ENCODE measurements at places on chromosomes 3 and 15.

DNA sequence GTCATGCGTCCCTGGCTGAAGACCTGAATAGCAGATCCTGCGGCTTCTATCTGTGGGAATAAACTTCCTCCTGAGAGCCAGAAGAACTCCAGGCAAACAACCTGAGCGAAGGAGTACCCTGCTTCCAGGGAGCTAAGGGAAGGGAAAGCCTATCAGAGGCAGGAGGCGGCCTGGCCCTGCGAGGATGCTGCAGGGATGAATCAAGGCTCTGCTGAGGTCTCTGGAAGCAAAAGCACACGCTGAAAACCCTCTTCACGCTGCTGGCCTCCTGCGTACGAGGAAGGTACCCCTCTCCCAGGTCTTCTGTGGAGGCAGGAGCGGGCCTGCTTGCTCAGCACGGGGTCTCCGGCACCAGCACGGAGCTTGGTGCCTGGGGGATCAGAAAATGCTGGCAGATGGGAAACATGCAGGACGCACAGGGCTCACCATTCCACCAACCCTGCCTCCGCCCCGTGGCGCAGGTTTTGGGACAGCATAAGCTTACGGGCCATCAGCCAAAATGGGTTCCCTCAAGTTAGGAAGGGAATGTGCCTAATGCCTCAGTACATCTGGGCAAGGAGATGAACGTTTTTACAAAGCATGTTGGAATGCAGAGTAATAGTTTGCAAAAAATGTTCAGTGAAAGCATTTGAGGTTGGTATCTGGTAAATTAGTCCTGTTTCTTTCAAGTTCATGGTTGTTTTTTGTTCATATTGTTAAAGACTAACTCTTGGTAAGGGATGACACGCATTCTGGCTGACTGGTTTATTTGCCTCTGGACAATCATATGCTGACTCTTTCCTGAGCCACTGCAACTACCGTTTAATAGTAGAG is 72.3 kb downstream of the CHSY1 start:
- DNase-seq = no peak

DNA sequence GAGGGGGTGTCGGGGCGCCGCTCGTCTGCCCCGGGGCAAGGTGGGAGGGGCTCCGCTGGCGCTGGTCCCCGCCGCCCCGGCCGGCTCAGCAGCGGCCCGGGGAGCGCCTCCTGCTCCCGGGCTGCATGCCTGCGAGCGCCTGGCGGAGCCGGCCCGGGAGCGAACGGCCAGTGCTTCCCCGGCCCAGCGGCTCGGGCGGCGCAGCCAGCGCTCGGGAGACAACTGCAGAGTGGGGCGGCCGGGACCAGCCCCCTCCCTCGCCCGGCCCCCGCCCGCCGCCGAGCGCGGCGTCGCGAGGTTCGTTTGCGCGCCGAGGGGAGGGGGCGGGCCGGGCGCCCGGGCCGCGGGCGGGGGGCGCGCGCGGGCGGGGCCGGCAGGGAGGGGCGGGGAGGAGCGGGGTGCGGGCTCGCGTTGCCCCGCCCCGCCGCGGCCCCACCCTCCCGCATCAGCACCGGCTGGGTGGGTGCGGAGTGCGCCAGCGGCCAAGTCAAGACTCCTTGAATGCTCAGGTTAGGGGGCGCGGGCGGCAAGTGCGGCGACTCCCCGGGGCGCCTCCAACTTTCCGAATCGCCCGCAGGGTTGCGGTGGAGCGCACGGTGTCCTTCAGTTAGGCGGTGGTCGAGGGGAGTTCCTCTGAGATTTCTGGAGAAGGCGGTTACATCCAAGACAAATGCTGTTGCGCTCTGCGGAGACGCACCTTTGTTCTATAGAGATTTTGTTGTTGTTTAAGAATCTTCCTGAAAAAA is at the start of gene RGMA:
RGMA (minus strand) TSS at position 231 of the 746 bp plus-strand sequence. CDS start 279 bp downstream, outside the sequence.
- DNase-seq = no peak

- no peak for DNase-seq
Measured at GRCh38 chr3:112472691-112473090, 26.6 kb downstream of the BTLA start.

DNA sequence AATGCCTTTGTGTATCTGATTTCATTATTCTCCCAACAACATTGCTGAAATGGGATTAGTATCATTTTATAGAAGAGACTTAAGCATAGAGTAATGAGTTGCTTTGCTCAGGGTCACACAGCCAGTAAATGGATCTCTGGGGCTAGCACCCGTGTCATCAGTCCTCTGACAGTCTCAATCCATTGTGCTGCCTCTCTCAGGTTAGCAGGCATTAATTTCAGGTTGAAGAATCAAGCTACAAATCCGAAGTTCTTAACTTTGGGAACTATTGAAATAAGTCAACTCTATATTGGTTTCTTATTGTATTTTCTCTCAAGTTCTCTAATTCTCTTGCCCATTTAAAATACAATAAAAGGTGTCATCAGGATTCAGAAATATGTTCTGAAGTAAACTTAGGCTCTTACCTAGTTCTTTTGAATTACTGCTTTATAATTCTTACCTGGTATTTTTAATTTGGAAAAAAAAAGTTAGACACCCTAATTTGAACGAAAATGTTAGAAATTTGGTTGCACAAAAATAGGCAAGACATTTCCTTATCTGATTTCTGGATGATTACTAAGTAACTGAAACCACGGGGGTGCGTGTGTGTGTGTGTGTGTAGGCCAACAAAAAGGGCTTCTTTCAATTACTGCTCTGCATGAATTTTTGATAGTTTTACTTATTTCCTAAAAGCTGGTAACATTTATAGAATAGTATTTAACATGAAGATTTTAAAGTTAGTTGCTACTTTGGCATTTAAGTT is 189.8 kb downstream of the MBNL1 start:
- no peak for DNase-seq

GRCh38 chr15:57570994-57571393 is 20.7 kb upstream of the MYZAP start:
- no peak for DNase-seq

DNA sequence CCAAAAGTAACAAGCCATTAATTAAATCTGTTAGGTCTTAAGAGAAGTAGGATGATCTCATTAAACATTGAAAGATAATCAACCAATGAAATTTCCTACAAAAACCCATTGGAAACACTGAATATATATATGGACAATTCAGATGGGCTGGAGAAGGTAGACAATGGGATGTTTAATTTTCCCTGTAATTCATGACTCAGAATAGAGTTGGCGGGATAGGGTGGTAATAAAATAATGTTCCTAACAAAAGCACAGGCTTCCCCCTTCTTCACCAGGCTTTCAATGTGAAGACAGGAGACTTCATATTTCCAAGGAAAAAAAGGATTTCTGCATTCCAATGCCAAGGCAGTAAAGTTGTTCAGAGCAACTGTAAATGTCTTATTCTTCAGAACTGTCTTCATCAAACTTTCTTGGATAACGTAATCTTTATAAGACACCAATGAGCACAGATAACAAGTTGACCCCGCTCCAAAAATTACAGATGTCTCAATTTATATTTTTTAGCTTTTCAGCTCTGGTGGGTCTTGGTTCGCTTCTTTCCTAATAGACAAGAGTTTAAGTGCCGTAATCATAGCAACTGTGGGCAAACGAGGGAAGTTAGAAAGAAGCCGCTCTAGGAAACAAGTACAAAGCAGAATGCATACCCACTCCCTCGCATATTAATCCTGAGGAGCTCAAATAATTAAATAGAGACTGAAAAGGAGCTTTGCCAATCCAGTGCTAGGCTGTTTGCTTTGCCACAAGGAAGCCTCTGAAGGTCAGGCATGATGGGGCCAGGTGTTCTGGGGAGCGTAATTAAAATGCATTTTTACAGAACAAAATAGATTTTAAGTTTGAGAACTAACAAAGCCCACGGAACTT is 377.0 kb downstream of the FOXP1 start:
- no peak for DNase-seq

DNA sequence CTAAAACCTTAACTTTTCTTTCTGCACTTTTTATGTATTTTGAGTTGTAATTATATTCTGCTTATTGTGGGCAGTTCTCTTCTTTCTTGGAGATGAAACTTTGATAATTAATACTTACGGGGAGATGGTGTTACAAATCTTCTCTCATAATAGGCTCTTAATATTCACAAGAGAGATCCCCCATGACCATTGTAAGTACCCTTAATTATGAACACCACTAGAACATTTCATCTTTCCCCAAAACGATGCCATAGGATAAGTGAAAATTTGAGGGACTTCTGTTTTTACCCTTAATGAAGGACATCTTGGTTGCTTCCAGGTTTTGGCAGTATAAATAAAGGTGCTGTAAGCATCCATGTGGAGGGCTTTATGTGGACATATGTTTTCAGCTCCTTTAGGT is 60.7 kb downstream of the PIAS1 start:
- DNase-seq = no peak

- no peak for DNase-seq
Measured at GRCh38 chr3:136661282-136661681, 90.9 kb downstream of the STAG1 start.

DNA sequence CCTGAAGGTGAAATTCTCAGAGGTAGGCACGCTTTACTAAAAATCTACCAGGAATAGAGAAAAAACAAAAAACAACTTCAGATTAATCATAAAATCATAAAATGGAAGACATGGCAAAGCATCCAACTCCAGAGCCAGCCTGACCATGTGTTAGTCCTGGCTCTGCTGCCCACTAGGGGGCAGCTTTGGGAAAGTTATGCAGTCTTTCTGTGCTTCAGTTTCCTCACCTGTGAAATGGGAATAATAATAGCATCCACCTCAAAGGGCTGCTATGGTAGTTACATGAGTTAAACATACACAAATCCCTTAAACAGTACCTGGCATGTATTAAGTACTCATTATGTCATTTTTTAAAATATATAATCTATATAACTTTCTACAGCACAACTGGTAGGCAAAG is 52.3 kb downstream of the WNT5A start:
- DNase-seq = no peak

- no peak for DNase-seq
Measured at GRCh38 chr15:78179906-78180305, 30.7 kb downstream of the IDH3A start.

DNA sequence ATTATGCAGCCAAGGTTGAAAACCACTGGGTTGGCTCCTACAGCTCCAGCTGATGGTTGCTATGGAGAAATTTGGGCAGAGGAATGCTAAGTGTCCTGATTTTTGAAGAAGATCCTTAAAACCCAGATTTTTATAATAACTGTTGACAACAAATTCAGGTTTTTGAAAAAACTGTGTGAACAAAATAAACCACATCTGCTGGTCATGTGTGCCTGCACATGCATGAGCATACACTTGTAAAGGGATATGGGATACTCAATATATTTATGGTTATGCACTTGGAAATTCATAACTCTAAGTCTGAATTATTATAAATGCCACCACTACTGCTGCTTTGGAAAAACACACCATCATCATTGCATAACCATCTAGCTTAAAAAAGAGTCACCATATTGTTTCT is 133.7 kb downstream of the THRB start:
- no peak for DNase-seq

DNA sequence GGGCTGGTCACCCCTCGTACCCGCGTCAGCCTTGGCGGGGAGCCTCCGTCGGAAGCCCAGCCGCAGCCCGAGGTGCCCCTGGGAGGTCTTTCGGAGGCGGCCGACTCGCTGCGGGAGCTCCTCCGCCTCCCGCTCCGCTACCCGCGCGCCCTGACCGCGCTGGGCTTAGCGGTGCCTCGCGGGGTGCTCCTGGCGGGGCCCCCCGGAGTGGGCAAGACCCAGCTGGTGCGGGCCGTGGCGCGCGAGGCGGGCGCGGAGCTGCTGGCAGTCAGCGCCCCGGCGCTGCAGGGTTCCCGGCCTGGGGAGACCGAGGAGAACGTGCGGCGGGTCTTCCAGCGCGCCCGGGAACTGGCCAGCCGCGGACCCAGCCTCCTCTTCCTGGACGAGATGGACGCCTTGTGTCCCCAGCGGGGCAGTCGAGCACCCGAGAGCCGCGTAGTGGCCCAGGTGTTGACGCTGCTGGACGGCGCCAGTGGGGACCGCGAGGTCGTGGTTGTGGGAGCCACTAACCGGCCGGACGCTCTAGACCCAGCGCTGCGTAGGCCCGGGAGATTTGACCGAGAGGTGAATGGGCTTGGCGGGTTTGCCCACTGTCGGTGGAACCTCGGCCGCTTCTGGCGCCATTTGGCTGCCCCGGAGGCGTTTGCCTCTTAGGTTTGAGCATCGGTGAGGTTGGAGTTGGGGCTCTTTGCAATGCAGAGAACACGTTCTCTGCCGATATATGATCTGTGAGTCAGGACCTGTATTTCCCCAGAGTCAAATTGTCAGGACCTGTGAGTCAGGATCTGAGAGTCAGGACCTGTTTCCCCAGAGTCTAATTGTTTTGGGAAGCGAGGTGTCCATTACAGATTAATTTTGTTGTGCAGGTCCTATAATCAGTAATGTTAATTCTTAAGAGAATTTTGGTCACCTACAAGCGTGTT is 24.9 kb upstream of the GATM start:
- DNase-seq = no peak

DNA sequence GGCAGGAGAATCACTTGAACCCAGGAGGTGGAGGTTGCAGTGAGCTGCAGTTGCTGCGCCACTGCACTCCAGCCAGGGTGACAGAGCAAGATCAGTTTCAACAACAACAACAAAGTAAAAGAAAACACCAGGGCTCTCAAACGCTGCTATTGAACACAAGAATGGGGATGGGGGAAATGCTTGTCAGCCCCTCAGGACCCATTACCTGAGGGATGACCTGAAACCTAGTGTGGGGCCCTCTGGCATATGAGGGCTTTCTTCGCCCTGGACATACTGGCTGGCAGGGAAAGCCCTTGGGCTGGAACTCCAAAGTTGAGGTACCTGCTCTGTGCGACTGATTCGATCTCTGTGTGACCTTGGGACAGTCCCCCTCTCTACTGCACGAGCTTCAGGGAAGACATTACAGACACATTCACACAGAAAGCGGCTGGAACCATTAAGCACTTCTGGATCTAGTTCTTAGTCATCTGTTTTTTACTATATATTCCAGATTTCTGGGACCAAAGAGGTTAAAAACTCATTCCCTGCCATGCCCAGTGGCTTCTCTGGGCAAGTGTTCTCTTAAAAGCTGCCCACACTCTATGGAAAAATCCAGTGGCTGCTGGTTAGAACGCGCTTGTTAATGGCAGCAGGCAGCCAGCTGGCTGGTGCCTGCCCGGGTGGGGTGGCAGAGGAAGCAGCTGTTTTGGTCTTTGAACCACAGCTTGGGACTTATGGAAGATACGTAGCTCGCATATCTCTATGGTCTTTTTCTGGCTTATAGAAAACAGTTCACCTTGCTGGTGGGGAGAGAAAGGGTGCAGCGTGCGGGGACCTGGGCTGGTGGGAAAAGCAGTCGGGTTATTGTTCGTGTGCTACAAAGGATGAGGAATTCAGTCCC is 57.2 kb downstream of the ATP1B3 start:
- DNase-seq = no peak

GRCh38 chr3:153171256-153171655 is 9.2 kb downstream of the RAP2B start:
- DNase-seq = no peak

Measured in caudate nucleus (tissue), 63 donors.